ENCODE measurements at places on chromosomes 11 and 22.

DNA sequence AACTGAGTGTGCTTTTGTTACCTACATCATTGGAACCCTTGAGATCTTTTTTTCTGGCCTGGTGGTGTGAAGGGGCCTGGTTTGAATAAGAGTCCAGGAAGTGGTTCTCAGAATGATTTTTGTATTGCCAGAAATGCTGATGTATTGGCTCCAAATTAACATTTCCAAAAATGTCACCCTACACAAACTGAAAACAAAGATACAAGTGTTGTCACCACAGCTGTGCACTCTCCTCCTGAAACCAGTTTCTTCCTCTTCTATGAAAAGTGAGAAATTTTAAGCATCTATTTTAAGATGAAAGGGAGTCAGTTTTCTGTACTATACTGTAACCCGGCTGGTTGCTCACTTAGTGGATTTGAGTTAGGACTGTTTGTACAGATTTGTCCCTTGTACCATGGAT, 218.8 kb downstream of the PGR start:
- H3K27ac ChIP-seq, result no peak overlapping the region
- peaks cover 5% of the 10 kb centered on the region for H3K36me3 ChIP-seq
- peaks cover 7% of the 10 kb centered on the region for H3K4me1 ChIP-seq
- H3K27me3 ChIP-seq, result no peaks in the 10 kb centered on the region
- no peak overlapping the region for H3K4me3 ChIP-seq

- peaks cover 42% of the 10 kb centered on the region for H3K36me3 ChIP-seq
- no peak for DNase-seq
- H3K27me3 ChIP-seq, result no peaks in the 10 kb centered on the region
- peaks cover 15% of the 10 kb centered on the region for H3K4me1 ChIP-seq
- no peak overlapping the region for H3K27ac ChIP-seq
- H3K4me3 ChIP-seq, result no peak overlapping the region
These were observed 25.5 kb downstream of the FAM118A start for GRCh38 chr22:45335021-45335818.

DNA sequence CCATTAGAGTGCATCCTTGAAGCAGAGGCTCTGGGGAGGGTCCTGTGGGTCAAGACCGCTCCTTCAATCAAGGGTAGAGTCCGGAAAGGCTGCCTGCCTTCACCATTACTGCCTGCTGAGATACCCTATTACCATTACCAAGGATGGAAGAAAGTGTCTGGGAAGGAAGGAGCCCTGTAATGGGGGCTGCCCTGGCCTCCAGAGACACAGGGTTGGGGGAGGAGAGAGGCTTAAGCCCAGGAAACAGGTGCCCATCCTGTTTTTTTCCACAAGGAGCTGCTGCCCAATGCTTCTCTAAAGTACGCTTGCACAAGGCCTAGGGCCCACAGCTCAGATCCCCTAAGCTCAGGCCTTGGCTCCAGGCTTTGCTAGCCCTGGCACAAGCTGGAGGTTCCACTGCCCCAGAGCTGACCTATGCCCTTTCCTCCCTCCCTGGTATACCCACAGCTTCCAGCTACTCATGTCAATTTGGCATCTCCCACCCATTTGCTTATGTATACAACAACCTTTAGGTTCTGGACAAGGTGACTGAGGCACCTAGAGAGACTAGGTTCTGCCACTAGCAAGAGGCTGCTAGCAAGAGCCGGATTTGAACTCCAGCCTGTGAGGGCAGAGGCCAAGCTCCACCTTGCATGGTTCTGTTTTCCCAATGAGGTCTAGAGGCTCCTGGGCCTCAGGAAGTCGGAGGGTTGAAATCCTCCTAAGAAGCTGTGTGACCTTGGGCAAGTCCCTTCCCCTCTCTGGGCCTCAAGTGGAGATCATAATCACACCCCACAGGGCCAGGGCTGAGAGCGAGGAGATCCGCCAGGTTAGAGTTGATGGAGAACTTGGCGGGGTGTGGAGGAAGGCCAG, 1.5 kb upstream of the PLCB3 start:
- no peak overlapping the region for H3K27ac ChIP-seq
- H3K27me3 ChIP-seq, result no peaks in the 10 kb centered on the region
- H3K36me3 ChIP-seq, result no peaks in the 10 kb centered on the region
- DNase-seq, result no peak
- peaks cover 5% of the 10 kb centered on the region for H3K4me1 ChIP-seq

DNA sequence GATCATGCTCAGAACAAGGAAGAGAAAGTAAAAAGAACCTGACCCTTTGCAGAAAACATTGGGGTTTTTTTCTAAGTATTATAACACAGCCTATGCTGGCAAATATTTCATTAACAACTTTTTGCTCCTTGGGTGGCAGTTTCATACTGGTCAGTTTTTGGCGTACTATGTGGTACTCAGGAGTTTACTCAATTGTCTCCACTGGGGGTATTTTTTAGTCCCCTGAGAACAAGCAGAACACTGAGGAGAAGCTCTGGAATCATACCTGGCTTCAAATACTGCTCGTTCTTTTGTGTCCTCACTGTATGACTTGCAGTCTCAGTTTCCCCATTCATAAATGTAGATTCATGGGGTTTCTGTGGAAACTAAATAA, 90.4 kb downstream of the SERGEF start:
- DNase-seq, result no peak
- no peak overlapping the region for H3K4me3 ChIP-seq
- no peaks in the 10 kb centered on the region for H3K4me1 ChIP-seq
- H3K36me3 ChIP-seq, result no peaks in the 10 kb centered on the region

- no peak overlapping the region for H3K4me3 ChIP-seq
- H3K36me3 ChIP-seq, result no peaks in the 10 kb centered on the region
- no peaks in the 10 kb centered on the region for H3K4me1 ChIP-seq
- no peak for DNase-seq
These were observed 1.4 kb downstream of the HBB start for GRCh38 chr11:5225480-5225871.

DNA sequence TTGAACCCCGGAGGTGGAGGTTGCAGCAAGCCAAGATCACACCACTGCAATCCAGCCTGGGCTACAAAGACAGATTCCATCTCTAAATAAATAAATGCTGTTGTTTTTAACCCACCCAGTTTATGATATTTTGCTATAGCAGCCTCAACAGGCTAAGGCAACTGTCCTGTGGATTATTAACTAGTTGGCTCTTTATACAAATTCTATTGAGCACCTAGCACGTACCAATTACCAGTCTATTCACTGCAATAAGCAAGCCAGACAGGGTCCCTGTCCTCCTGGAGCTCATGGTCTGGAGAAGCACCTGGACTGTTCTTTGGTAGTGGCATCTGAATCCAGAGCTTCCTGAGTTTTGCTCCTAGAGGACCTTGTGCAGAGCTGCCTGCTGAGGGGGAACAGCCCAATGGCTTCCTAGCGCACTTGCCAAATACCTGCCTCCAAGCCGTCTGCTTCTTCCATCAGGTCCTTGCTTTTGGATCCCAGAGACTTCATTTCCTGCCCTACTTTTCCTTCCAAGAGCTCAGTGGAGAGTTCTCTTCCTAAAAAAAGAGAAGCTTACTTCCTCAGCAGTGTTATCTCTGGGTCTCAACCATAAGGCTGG, 49.9 kb upstream of the MICAL2 start:
- no peaks in the 10 kb centered on the region for H3K27me3 ChIP-seq
- DNase-seq, result no peak
- no peaks in the 10 kb centered on the region for H3K36me3 ChIP-seq
- H3K4me3 ChIP-seq, result no peak overlapping the region
- H3K4me1 ChIP-seq, result no peaks in the 10 kb centered on the region
- H3K27ac ChIP-seq, result no peak overlapping the region

DNA sequence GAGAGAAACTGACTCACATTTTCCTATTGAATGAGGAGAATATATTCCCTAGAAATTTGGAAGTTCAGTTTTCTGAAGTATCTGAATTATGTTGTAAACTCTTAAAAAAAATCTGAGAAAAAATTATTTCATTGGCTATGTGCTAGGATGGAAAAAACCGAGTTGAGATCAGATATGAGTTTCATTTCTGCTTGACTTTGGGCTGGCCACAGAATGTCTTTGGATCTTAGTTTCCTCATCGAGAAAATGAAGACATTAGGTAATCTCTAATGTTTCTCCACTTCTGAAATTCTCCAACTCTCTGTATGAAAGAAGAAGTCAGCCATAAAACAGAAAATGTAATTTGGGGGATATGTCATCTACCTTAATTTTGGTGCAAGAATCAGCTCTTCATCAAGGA, 28.8 kb downstream of the SLN start:
- no peak overlapping the region for H3K4me3 ChIP-seq
- H3K36me3 ChIP-seq, result no peaks in the 10 kb centered on the region
- no peak overlapping the region for H3K27ac ChIP-seq
- no peaks in the 10 kb centered on the region for H3K4me1 ChIP-seq

DNA sequence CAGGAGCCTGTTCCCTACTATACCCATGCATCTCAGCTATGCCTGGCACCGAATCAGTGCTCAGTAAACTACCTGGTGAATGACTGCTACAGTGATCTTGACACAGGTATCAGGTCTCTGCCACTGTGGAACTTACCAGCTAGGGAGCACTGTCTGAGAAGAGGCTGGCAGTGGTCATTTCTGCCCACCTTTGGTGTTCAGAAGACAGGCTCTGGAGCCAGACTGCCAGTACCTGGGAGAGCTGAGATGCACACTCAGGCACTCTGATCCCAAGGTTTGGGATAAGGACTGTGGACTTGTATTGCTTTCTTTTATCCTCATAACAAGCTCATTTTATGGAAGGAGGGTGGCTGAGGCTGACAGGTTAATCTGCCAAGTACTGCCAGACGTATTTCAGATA, 52.7 kb downstream of the SYN3 start:
- no peaks in the 10 kb centered on the region for H3K27me3 ChIP-seq
- no peak for DNase-seq
- no peak overlapping the region for H3K27ac ChIP-seq
- H3K4me1 ChIP-seq, result no peaks in the 10 kb centered on the region
- no peaks in the 10 kb centered on the region for H3K36me3 ChIP-seq

DNA sequence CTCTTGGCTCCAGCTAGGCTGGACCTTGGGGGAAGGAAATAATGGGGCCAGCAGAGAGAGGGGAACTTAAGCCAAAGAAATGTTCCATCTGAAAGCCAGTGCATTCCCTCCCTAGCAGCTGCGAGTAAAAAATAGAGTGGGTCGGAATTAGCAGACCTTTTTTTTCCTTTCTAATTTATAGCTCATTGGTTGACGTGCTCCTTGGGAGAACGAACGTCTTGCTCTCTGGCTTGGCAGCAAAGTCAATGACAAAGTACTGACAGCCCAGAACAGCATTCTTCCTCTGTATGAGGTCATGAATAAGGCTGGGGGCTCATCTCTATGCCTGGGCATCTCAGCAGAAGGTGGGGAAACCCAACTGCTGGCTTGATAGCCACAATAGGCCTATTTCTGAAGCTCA, 65.0 kb downstream of the SEZ6L start:
- H3K4me1 ChIP-seq, result no peaks in the 10 kb centered on the region
- DNase-seq, result no peak
- no peak overlapping the region for H3K27ac ChIP-seq
- H3K36me3 ChIP-seq, result no peaks in the 10 kb centered on the region
- H3K27me3 ChIP-seq, result no peaks in the 10 kb centered on the region

GRCh38 chr11:62732830-62733229, 4.5 kb downstream of the TTC9C start:
- no peaks in the 10 kb centered on the region for H3K4me1 ChIP-seq
- H3K4me3 ChIP-seq, result no peak overlapping the region
- peak; percentile 43 for DNase-seq

DNA sequence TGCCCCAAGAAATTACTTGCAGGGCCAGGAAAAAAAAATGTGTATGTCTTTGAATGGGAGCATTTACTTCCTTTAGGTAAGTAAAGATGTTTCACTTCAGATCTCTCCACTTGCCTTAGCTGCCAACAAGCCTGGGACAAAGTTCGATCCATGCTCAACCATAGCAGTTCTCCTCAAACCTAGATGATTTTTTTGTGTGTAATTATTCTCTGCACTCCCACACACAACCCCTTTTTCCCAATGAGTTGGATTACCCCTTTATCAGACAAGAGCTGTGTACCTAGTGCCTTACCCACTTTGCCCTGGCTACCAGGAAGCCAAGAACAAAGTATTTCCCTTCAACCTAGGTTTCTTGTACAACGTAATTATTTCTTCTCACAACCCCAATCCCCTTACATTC, 35.6 kb downstream of the TPBGL start:
- no peak overlapping the region for H3K4me3 ChIP-seq
- no peaks in the 10 kb centered on the region for H3K27me3 ChIP-seq
- H3K36me3 ChIP-seq, result no peaks in the 10 kb centered on the region
- H3K27ac ChIP-seq, result no peak overlapping the region
- H3K4me1 ChIP-seq, result no peaks in the 10 kb centered on the region

- no peaks in the 10 kb centered on the region for H3K36me3 ChIP-seq
- no peak for DNase-seq
- no peaks in the 10 kb centered on the region for H3K4me1 ChIP-seq
- no peaks in the 10 kb centered on the region for H3K27me3 ChIP-seq
These were observed 5.7 kb downstream of the NNMT start for GRCh38 chr11:114301927-114302326.

DNA sequence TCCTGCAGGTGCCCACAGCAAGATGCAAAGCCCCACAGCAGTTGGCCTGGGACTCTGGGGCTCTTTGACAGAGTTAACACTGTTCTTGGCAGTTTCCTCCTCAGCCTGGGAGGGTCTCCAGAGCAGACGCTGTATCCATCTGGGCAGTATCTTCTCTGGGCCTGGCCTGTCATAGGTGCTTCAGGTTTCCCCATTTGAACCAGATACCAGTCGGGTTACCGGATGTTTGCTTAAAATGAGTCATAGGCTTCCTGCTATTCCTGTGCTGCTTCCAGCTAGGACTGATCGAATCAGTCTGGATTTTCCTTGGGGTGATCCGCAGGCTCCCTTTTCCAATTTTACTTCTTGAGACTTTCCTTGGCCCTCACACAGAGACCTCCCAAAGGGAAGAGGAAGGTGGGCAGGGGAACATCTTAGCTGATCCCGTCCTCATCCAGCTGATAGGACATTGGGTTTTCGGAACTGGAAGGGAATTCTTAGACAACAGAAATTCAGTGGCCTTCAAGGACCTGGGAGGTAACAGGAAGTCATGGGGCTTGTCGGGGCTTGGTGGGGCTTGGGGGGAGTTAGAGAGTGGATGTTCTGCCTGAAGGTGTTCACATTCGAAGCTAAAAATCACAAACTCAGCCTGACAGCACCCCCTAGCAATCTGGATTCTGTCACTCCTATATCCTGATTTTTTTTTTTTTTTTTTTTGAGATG, 2.4 kb upstream of the RANGAP1 start:
- H3K27ac ChIP-seq, result peak overlapping the region; percentile 77
- H3K4me3 ChIP-seq, result no peak overlapping the region
- no peaks in the 10 kb centered on the region for H3K27me3 ChIP-seq
- peak; percentile 18 for DNase-seq

DNA sequence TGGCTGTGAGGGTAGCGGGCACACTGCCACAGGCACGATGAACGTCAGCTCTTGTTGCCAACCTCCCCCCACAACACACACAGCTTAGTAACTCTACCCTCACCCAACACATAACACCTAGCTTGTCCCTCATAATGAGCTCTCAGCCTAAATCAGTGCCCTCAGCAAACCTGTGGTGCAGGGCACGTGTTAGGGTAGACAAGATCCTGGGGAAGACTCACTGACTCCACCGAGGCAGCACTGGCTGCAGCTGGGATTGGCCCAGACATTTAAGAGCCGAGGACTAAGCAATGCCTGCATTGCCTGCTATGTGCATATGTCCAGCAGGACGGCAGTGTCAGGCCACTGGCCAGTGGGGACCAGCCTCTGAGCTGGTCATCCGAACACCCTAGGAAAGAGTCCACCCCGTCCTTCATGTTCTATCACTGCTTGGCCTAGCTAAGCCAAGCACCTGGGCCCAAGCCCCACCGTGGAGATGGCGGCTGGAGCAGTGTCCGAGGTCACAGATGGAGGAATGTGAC, 32.9 kb upstream of the TRIM29 start:
- DNase-seq, result no peak
- H3K27ac ChIP-seq, result no peak overlapping the region
- H3K4me1 ChIP-seq, result no peaks in the 10 kb centered on the region
- no peak overlapping the region for H3K4me3 ChIP-seq

GRCh38 chr11:63896071-63896470, 20.9 kb downstream of the RCOR2 start:
- H3K4me3 ChIP-seq, result no peak overlapping the region
- DNase-seq, result no peak
- no peak overlapping the region for H3K27ac ChIP-seq

All from cardiac muscle cell (in vitro differentiated cells and primary cell).